Right lobe of liver (tissue), 6 donors: ENCODE measurements at places on chromosomes 13 and 19. TPM values are rescaled to one million over a fixed set of nuclear protein-coding genes. Genes with fewer than 3 reads are reported as not detected.
A peak's percentile ranks its signal among the peaks of the same experiment; 100 is the strongest.

DNA sequence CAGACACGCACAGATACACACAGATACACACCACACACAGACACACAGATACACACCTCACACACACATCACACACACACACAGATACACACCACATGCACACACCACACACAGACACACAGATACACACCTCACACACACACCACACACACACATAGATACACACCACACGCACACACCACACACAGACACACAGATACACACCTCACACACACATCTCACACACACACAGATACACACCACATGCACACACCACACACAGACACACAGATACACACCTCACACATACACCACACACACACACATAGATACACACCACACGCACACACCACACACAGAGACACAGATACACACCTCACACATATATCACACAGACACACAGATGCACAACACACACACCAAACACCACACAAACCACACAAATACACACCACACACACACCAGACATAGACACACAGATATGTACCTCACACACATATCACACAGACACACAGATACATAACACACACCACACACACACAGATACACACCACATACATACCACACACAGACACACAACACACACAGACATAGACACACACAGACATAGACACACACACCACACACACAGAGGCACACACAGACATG is 24.2 kb upstream of the SLC7A10 start:
- DNase-seq = no peak

ECSIT gene
- total RNA-seq = 45.5 TPM

FKRP gene
- total RNA-seq = 9.5 TPM

DNA sequence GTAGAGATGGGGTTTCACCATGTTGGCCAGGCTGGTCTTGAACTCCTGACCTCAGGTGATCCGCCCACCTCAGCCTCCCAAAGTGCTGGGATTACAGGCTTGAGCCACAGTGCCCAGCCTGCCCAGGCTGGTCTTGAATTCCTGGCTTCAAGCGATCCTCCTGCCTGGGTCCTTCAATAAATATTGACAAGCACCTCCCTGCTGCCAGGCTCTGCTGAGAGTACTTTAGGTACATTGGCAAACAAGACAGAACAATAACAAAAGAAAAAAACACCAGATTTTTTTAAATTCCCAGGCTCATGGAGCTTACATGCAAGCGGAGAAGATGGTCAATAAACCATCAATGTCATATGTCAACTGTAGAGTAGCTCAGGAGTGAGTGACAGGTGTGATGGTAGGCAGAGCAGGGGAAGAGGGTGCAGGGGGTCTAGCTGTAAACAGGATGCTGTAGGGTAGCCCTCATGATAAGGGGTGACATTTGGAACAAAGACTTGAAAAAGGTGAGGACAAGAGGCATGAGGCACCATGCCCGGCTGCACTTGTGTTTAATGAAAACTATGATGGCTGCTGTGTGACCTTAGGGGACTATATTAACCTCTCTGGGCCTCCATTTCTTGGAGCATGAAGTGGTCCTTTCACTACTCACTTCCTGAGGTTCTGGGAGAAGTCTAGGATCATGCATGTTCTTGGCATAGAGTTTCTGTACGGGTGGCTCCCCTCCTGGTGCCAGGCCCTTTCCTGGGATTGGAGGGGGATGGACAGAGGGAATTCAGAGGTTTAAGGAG is 19.6 kb downstream of the SULT2B1 start:
- DNase-seq = no peak

PCDH17 gene
- total RNA-seq = 3.0 TPM

GRCh38 chr19:47032171-47032811 is 12.7 kb downstream of the NPAS1 start:
- DNase-seq = no peak

DNA sequence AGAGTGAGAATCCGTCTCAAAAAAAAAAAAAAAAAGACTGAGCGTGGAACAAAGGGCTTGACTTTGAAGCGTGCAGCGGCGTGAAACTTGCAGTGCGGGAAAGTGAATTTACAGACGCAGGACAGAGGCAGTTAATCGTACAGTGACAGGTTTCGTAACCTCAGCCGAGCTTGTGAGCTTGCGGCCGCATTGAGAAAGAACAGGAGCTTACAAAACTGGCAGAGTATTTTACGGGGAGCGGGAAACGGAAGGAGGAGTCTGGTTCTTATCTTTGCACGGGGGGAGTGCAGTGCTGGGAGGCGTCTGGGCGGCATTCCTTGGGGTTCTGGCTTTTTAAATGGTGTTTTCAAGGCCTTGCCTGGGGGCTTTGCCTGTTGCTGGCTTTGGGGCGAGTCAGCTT is 6.0 kb upstream of the BSG start:
- peak; percentile 65 for DNase-seq

DNA sequence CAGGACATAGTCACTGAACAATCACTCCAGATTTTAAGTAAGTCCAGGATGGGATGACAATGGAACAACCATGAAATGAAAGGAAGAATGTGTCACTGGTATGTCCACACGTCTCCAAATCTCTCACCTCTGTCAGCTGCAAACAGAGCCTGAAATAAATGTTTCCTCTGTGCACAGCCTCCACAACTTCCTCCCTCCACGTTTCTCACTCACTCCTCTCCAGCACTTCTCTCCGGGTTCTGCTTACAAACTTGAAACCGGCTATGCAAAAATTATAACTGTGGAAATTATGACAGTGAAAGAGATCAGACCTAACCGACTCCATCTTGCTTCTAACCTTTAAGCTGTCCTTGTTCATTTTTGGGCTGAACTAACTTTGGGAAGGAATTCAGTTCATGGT is 35.0 kb upstream of the ALOX5AP start:
- no peak for DNase-seq

- no peak for DNase-seq
Measured at GRCh38 chr19:39995794-39996193, 1.1 kb upstream of the ZNF546 start.

GRCh38 chr19:23075031-23075733 is 41.6 kb upstream of the ZNF730 start:
- DNase-seq = peak; percentile 53

CYP4F12 gene
- total RNA-seq = 93.5 TPM

ADGRE1 gene
- total RNA-seq = 0.18 TPM

RYR1 gene
- total RNA-seq = 1.1 TPM
